HepG2 (cell line): ENCODE measurements at places on chromosomes 2 and 18. TPM values are rescaled to one million over a fixed set of nuclear protein-coding genes. Genes with fewer than 3 reads are reported as not detected.

The EVX2 gene
- total RNA-seq, result not detected in 2 replicates

GRCh38 chr2:164764474-164764873, 77.1 kb downstream of the COBLL1 start:
- no peak overlapping the region for H3K4me3 ChIP-seq
- peaks cover 39% of the 10 kb centered on the region for H3K4me1 ChIP-seq
- no peak overlapping the region for H3K27ac ChIP-seq
- no peaks in the 10 kb centered on the region for H3K27me3 ChIP-seq

DNA sequence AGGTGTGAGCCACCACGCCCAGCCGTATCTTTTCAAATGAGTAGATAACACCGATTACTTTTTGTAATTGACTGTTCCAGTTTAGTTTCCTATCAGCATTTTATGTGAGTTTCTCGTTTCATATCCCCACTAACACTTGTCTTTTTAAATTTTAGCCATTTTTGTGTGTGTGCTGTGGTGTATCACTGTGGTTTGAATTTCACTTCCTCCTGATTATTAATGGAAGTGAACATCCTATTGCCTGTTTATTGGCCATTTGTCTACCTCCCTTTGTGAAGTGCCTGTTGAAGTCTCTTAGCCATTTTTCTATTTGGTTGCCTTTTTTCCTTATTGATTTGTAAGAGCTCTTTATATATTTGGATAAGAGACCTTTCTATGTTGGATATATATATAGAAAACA, 91.7 kb upstream of the STON1 start:
- no peak overlapping the region for H3K27ac ChIP-seq
- peaks cover 49% of the 10 kb centered on the region for H3K4me1 ChIP-seq
- DNase-seq, result no peak
- H3K36me3 ChIP-seq, result no peaks in the 10 kb centered on the region
- H3K27me3 ChIP-seq, result no peaks in the 10 kb centered on the region; the same call in 1 of the 3 replicates

DNA sequence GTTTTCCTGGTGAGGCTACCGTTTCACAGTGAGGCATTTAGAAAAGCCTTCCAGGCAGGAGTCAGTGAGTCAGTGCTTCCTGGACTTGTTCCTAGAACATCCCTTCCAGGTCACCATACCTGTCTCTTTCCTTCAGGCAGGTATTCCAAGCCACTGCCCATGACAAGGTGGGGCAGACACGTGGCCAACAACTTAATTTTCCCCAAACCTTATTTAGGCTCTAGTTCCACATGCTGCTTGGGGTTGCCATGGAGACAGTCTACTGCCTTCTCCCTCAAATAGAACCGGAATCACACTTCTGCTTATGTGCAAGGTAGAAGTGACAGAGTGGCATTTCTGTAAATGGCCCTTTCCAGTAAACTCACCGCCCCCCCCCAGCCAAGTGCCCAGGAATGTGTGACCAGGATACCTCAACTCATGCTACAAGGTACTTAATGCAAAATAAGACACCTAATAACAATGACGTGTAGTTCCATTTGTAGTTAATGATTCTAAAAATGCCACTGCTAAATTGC, 258.3 kb downstream of the PRKCE start:
- H3K36me3 ChIP-seq, result no peaks in the 10 kb centered on the region
- H3K4me3 ChIP-seq, result no peak overlapping the region
- DNase-seq, result no peak
- peaks cover 28% of the 10 kb centered on the region for H3K4me1 ChIP-seq
- H3K27me3 ChIP-seq, result no peaks in the 10 kb centered on the region

- H3K27me3 ChIP-seq, result no peaks in the 10 kb centered on the region
- H3K27ac ChIP-seq, result no peak overlapping the region
- H3K4me3 ChIP-seq, result no peak overlapping the region
- no peaks in the 10 kb centered on the region for H3K4me1 ChIP-seq
These were observed 15.4 kb downstream of the ZNF24 start for GRCh38 chr18:35328868-35329267.

GRCh38 chr2:146587291-146587713, 1257.5 kb upstream of the ACVR2A start:
- no peak for DNase-seq
- no peak overlapping the region for H3K27ac ChIP-seq
- H3K27me3 ChIP-seq, result 0 out of 2 replicates have a peak, but pooled peaks cover 1% of the 10 kb centered on the region
- no peaks in the 10 kb centered on the region for H3K4me1 ChIP-seq
- H3K36me3 ChIP-seq, result no peaks in the 10 kb centered on the region
- H3K4me3 ChIP-seq, result no peak overlapping the region

DNA sequence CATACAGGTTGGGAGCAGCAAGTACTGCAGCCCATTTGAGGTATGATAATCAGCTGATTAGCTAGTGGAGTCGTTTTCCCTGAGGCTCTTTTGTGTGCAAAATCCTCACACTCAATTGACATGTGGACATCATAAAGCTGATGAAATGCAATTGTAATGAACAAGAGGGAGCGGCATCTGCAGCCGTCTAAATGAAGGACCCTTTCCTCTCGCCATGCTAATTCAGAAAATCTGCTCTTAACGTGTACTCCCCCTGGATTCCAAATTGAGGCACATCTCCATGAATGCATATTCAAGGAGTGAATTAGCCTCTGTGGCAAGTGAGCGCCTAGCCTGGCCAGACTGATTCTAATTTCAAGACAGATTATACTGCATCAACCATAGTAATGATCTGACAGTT, 260.9 kb upstream of the ATP5MC3 start:
- H3K4me3 ChIP-seq, result no peak overlapping the region
- peaks cover 1% of the 10 kb centered on the region; the same call in 1 of the 2 replicates for H3K27me3 ChIP-seq
- no peak overlapping the region for H3K27ac ChIP-seq
- DNase-seq, result no peak

GRCh38 chr2:23480957-23481797, 96.2 kb downstream of the KLHL29 start:
- DNase-seq, result peak; percentile 20
- H3K36me3 ChIP-seq, result no peaks in the 10 kb centered on the region
- H3K27ac ChIP-seq, result no peak overlapping the region
- H3K27me3 ChIP-seq, result no peaks in the 10 kb centered on the region; the same call in 1 of the 2 replicates

DNA sequence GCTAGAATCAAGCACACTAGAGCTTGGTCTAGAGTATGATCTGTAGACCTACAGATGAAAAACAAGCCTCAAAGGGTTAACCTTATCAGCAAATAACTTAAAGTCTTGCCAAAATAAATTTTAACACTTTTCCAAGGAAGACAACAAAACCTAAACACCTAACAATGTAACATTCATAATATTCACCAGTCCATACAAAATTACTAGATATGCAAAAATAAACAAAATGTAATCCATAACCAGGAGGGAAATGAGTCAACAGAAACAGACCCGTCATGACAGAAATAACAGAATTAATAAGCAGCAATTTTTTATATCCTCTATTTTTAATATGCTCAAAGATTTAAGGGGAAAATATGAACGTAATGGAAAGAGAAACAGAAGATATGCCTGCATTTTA, 36.1 kb downstream of the TRAK2 start:
- DNase-seq, result no peak
- H3K4me3 ChIP-seq, result no peak overlapping the region
- no peaks in the 10 kb centered on the region for H3K27me3 ChIP-seq
- H3K4me1 ChIP-seq, result peaks cover 8% of the 10 kb centered on the region; the same call in 1 of the 2 replicates
- H3K27ac ChIP-seq, result no peak overlapping the region

- H3K27me3 ChIP-seq, result no peaks in the 10 kb centered on the region
- H3K4me1 ChIP-seq, result no peaks in the 10 kb centered on the region
- H3K27ac ChIP-seq, result no peak overlapping the region
These were observed 802.0 kb downstream of the DCC start for GRCh38 chr18:53142005-53142404.

- H3K27me3 ChIP-seq, result no peaks in the 10 kb centered on the region; the same call in none of the 2 replicates
- H3K27ac ChIP-seq, result no peak overlapping the region
- H3K4me1 ChIP-seq, result peaks cover 15% of the 10 kb centered on the region
- no peak overlapping the region for H3K4me3 ChIP-seq
- DNase-seq, result no peak
- no peaks in the 10 kb centered on the region for H3K36me3 ChIP-seq
These were observed 3.7 kb downstream of the ACKR3 start for GRCh38 chr2:236573066-236573929.
